ENCODE measurements at places on chromosomes 5 and 9.

DNA sequence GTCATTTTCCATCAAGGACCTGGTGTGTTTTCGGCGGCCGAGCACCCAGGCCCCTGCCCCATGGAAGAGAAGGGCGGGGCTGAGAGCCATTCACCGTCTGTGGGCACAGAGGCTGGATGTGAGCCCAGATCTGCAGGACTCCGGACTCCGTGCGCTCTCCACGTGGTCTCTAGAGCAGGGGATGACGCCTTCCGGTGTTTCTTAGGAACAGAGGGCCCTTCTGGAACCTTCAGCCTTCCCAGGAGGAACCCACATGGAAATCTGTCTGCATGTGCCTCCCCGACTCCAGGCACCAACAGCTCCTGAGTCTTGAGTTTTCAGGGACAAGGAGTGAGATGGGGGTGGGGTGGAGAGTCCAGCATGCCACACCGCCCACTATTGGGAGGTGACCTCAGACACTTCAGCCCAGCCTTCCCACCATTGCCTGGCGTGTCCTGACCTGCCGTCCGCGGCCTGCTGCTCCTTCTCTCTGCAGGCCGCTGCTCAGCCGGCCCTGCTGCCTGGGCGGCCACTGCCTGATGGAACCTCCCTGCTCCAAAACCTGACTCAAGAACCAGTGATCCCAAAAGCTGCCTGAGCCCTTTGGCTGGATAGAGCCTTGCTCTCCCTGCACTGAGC is 2.4 kb upstream of the RXRA start:
- no peak for DNase-seq

DNA sequence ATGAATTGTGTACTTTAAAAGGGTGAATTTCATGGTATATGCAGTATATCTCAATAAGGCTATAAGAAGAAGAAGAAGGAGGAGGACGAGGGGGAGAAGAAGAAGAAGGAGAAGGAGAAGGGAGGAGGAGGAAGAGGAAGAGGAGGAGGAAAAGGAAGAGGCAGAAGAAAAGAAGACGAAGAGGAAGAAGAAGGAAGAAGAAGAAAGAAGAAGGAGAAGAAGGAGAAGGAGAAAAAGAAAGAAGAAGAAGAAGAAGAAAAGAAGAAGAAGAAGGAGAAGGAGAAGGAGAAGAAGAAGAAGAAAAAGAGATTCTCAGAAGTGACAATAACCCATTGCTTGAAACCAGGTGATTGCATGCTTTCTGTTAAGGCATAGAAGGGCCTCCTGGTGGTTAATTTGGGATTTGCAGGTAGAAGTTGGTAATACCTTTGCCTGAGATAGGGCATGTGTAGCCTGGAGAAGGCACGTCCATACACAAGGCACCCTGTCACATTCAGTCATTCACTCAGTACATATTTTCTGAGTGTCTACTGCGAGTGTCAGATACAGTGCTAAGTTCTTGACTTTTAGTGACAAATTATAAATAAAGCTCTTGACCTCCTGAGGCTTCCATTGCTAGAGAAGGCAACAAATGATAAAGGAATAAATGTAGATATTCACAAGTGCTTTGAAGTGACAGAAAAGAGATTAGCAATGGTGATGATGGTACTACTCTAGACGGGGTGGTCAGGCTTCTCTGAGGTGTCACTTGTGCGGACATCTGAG is 231.3 kb downstream of the NPR3 start:
- peak; percentile 82 for DNase-seq

DNA sequence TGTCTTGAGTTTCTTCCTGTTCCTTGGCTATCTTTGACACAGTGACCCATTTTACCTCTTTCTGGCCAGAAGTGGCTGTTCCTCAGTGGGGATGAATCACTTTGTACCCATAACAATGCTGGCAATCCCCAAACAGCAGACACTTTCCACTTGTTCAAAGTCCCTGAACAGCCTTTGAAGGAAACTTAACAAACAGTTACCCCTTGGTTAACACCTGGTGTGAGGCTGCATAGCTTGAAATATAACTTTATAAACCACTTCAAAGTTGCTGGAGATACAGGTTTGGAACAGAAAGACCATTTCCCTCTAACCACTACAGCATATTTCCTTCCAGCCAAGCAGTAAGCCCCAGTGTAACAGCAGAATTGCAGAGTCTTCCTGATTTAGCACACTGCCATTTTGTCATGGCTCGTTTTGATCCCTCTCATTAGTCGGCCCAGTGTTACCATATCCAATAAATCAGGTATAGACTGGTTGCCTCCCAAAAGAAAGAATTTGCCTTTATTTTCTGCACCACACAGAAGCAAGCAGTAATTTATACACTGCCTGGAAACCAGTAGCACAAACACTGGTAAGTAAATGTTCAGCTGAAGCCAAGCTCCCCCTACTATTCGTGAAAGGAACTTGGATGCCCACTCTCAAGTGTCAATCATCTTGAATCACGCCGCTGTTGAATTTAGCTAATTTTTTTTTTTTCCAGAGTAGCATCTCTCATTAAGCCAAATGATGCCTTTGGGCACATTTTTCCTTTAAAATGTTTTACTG is 225.9 kb downstream of the PIK3R1 start:
- no peak for DNase-seq

DNA sequence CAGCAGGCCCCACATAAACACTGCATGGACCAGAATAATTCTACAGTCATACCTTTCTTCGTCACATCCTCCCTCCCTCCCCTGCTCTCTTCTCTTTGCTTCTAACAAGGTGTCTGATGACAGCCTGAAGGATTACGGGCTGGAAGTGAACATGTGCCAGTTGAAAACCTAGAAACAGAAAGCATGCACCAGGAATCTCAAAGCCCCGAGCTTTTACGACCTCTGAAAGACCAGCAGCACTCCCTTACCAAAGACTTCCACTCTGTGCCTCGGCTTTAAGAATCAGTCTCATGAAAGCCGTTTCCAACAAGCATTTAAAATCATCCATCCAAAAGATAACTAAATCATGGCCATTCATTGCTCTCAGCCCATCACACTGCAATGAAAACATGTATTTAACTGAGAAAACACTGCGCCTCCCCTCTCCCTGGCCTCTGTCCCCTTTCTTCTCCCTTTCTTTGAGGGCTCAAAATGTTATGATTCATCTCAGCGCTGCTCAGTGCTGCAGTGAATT is 21.3 kb downstream of the MSX2 start:
- DNase-seq, result no peak

GRCh38 chr5:77374686-77375085 is 117.4 kb downstream of the WDR41 start:
- no peak for DNase-seq

- DNase-seq, result peak; percentile 77
Observed at GRCh38 chr9:103839197-103839596, 254.9 kb upstream of the SMC2 start.

GRCh38 chr5:174311121-174311520 is 265.6 kb downstream of the NSG2 start:
- no peak for DNase-seq

DNA sequence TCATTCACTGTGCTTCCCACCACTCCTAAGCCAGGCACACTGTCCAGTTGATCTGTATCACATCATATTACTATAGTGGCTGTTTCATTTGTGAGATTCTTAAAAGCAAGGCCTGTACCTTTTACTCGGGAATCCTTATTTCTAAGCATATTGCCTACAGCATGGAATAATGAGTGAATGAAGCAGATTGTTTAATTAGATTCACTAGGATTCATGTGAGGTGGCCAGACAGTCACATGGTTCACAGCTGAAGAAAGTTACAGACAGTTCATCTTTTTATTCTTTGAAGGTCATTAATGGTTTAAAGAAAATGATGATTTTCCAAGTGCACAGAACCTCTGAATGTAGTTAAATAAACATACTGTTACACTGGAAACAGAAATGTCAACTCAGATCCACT is 24.3 kb upstream of the SEMA6A start:
- no peak for DNase-seq

DNA sequence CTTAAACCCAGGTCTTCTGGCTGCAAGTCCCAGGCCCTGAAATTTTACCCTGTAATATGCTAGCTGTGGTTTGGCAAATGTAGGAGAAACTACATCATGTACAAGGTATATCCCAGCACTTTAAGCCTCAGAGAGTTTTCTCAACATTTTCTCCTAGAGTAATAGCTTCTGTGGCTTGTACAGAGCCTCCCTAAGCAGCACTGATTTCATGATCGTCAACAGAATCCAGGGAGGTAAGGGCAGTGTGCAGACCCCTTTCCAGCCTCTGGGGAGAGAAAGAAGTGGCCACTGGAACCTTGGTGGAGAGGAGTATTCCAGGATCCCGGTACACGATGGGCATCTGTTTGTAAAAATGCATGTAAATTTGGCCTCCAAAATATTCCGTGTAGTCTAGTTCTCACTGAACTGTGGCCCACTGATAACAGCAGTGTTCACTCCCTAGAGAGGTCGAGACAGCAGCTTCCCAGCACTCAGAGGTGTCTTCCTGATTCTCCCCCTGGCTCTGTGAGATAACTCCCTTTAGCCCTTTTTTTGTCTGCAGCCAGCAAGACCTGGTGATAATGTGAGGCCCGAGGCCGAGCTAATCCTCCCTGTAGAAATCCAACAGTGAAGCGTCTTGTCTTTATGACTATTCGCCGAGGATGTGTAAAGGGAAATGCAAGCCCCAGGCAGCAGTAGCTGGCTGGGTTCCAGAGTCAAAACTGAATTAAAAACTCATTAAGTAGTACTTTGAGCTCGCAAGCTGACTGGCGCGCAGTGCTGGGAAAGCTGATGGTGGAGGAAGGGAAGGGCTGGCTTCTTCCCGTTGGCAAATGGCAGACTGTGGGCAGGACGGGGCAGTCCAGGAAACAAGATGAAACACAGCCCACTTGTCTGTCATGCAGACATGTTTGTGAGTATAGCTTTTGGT is 59.0 kb downstream of the MAP1B start:
- DNase-seq, result peak; percentile 37

- DNase-seq, result no peak
Observed at GRCh38 chr5:56676091-56676768, 139.1 kb upstream of the MAP3K1 start.

DNA sequence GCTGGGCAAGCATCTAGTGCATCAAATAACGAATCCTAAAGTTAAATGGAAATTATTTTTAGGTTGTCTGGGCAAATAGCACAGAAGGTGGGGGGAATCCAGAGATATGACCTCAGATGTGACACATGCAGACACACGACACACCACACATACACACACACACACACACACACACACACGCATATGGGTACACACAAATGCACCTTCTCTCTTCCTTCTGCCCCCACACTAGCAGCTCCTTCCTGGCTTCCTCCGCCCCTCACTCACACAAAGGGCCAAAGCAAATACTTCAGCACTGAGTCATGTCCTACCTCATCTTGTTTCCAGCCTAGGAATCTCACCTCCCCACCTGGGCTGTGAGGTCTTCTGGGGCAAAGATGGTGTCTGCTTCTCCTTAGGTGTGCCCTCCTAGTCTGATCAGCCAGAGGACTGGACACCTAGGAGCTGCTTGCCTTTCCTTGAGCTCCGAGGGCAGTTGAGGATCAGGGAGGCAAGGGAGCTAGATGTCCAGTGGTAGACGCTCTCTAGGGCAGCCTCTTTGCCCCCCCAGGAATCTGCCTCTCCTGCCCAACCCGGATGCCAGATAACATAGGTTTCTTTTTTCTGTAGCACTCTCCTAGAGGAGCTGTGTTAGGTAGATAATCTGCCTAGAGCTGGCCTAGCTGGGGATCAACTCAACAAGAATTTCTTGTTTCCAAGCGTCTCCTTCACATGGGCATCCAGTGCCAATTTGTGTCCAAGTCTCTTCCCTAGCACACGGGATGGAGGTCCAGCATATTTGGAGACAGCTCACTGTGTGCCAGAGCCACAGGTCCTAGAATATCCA is 14.3 kb upstream of the JADE2 start:
- DNase-seq, result no peak

DNA sequence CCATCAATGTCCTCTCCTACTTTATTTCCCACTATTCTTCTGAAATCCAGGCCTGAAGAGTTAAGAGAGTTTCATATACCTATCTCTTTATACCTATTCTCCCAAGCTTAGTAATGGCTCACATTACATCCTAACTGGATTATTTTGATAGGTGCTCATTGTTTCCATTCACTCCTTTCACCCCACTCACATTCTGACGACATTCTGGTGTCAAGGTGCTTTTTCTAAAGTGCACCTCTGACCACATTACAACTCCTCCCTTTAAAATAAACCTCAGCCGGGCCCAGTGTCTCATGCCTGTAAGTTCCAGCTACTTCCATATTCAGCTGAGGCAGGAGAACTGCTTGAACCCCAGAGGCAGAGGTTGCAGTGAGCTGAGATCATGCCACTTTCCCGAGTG is 417.1 kb downstream of the BNC2 start:
- DNase-seq, result no peak

- DNase-seq, result no peak
Observed at GRCh38 chr5:137395011-137395755, 103.9 kb downstream of the SPOCK1 start.

GRCh38 chr5:21826884-21827283 is 1026.3 kb downstream of the CDH12 start:
- no peak for DNase-seq

- DNase-seq, result no peak
Observed at GRCh38 chr5:98397081-98397480, 376.4 kb upstream of the RGMB start.

GRCh38 chr9:130072515-130073235 is 19.0 kb downstream of the GPR107 start:
- DNase-seq, result no peak

- DNase-seq, result no peak
Observed at GRCh38 chr5:76145945-76146344, 62.8 kb downstream of the SV2C start.

GRCh38 chr9:23322392-23322791 is 503.6 kb downstream of the ELAVL2 start:
- peak; percentile 65 for DNase-seq

GRCh38 chr9:70410368-70410767 is 4.1 kb downstream of the KLF9 start:
- DNase-seq, result no peak

GRCh38 chr9:114452219-114453165 is 52.8 kb downstream of the WHRN start:
- DNase-seq, result no peak

DNA sequence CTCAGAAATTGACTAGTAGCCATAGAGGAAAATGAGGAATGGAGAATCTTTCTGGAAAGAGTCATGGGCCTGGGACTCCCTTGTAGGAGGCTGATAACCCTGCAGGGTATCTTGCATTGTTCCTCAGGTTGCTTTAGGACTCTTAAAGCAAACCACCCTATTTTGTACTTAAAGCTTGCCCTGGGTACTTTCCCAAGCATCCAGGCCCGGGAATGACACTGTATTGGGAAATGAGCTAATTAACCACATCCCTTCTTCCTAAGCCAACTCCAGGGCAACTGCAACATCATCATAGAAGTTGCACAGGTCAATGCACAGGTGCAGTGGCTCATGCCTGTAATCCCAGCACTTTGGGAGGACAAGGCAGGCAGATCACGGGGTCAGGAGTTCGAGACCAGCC is 55.9 kb downstream of the UGCG start:
- DNase-seq, result no peak

GRCh38 chr5:57302643-57303042 is 128.8 kb downstream of the GPBP1 start:
- no peak for DNase-seq

GRCh38 chr5:89071941-89072331 is 189.0 kb upstream of the MEF2C start:
- no peak for DNase-seq

DNA sequence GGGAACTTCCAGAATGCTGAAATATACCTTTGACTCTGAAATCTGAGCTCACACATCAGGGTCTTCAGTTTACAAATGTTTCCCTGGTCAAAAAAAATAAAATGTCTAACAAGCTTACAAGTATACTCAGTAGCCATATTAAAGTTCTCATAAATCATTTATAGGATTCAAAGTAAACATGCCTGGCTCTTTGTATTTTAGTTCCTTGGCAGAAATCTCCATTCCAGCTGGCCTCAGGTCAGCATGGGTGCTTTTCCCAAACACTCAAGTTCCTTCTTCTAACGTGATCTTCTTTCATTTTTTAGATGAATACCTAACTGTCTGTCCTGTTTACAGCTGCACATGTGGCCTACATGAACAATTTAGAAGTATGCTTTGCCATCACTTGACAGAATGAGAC is 263.2 kb downstream of the GAS1 start:
- DNase-seq, result no peak

Measured in NCI-H526 (cell line).